A549 treated with GW870086 at 1 μM for 4 hours (cell line): ENCODE measurements at places on chromosomes 4 and X. TPM values are rescaled to one million over a fixed set of nuclear protein-coding genes. Genes with fewer than 3 reads are reported as not detected.

WWC2 gene
- total RNA-seq, result 10.1 to 18.6 TPM (median 17.1 TPM) in 5 replicates

CLDN22 gene
- not detected in 5 replicates for total RNA-seq

PFKFB1 gene
- 0.16 TPM in 1 of 5 replicates, not detected in the others for total RNA-seq

WNK3 gene
- 0.03 to 0.07 TPM (median 0.05 TPM) in 4 of 5 replicates, not detected in the other for total RNA-seq

CXorf49 gene
- total RNA-seq, result not detected in 5 replicates
